ENCODE measurements at places on chromosomes 5 and 9.

DNA sequence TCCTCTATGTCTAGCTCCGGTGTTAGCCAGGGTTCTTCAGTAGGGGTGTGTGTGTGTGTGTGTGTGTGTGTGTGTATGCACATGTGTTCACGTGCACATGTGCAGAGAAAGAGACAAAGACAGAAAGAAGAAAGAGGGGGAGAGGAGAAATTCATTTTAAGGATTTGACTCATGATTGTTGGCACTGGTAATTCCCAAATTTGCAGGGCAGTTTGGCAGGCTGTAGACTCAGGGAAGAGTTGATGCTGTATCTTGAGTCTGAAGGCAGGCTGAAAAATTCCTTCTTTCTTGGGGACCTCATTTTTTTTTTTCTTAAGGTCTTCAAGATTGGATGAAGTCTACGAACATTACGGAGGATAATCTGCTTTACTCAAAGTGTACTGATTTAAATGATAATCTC lies 335.7 kb downstream of the NSG2 start:
- H3K27ac ChIP-seq: no peak overlapping the region
- no peaks in the 10 kb centered on the region for H3K36me3 ChIP-seq
- no peak overlapping the region for H3K4me3 ChIP-seq
- 0 out of 2 replicates have a peak, but pooled peaks cover 3% of the 10 kb centered on the region for H3K27me3 ChIP-seq
- DNase-seq: no peak

- no peaks in the 10 kb centered on the region for H3K27me3 ChIP-seq
- H3K27ac ChIP-seq: 0 out of 2 replicates have a peak overlapping the region, but pooled peaks have one; percentile 5
- peaks cover 41% of the 10 kb centered on the region for H3K36me3 ChIP-seq
- DNase-seq: no peak
- peaks cover 11% of the 10 kb centered on the region for H3K4me1 ChIP-seq
Observed at GRCh38 chr9:26888271-26888670, 4.3 kb downstream of the CAAP1 start.

DNA sequence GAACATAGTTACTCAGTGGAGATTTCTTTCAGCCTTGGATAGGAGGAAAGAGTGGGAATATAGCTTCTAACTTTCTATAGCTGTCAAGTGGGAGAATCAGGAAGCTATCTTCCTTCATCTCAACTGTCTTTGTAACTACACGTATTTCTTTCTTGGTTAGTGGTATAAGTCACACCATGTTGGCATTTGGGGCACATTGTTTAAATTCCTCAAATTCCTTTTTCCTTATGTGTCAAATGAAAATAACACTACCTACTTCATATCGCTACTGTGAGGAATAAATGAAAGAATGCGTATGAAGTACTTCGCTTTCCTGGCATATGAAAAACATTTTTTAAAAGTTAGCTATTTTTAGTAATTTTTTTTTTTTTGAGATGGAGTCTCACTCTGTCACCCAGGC lies 1082.5 kb upstream of the WWC1 start:
- no peak for DNase-seq
- H3K27me3 ChIP-seq: no peaks in the 10 kb centered on the region
- peaks cover 6% of the 10 kb centered on the region for H3K4me1 ChIP-seq
- no peaks in the 10 kb centered on the region for H3K36me3 ChIP-seq
- no peak overlapping the region for H3K4me3 ChIP-seq

GRCh38 chr5:67639313-67639712 lies 442.7 kb upstream of the CD180 start:
- H3K4me3 ChIP-seq: no peak overlapping the region
- peaks cover 9% of the 10 kb centered on the region for H3K4me1 ChIP-seq
- H3K27me3 ChIP-seq: no peaks in the 10 kb centered on the region
- H3K36me3 ChIP-seq: peaks cover 16% of the 10 kb centered on the region

- no peak overlapping the region for H3K27ac ChIP-seq
- H3K27me3 ChIP-seq: peaks cover 100% of the 10 kb centered on the region
Observed at GRCh38 chr5:169223595-169223953, 77.4 kb downstream of the SLIT3 start.

Measured in WTC11 (cell line).